ENCODE measurements at places on chromosomes 2 and 18.
A peak's percentile ranks its signal among the peaks of the same experiment; 100 is the strongest.

DNA sequence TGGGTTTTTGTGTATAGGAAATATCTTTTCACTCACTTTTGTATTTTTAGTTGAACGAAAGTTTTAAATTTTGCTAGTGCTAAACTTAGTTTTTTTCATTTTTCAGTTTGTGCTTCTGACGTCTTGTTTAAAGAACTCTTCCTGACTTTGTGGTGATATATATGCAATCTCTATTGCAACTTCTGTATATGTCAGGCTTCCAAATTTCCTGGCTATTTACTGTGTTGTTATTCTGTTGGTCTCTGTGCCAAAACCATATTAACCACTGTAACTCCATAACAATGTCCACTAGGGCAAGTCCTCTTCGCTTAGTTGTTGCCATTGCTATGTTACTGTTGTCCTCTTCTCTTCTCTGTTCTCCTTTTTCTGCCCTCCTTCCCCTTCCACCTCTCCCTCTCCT, 3.2 kb upstream of the EHD3 start:
- DNase-seq, result no peak

GRCh38 chr2:42254186-42254895, 85.2 kb downstream of the EML4 start:
- no peak for DNase-seq

DNA sequence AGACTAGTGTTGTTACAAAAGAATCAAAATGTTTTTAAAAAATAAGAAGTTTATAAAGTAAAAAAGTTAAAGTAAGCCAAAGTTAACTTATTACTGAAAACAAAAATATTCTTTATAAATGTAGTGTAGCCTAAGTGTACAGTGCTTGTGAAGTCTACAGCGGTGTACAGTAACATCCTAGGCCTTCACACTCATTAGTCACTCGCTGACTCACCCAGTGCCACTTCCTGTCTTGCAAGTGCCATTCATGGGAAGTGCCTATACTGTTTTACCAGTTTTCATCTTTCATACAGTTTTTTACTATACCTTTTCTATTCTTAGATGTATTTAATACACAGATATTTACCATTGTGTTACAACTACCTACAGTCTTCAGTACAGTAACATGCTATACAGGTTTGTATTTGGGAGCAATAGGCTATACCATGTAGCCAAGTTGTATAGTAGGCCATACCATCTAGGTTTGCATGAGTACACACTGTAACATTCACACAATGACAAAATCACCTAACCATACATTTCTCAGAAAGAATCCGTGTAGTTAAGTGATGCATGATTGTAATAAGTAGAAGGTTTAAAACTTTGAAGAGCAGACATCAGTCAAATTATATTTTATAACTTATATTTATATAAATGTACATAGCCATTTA, 13.4 kb downstream of the SERPINB7 start:
- no peak for DNase-seq

DNA sequence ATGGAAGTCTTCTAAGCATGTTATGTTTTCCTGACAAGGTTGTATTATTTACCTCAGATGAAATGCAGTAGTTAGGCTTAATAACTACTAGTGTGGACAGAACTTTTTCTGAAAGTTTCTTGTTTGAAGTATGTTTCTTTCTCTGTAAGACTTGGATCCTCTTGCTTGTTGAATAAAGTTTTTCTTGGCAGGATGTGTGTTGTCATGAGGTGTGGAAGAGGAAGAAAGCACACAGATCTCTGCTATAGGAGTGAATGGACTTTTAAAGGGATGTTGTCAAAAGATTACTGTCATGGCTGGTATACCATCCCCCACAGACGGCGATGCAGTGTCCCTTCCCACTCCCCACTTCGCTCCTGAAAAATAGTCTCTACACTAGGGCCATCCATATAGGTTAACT, 2.6 kb downstream of the CAB39 start:
- no peak for DNase-seq

DNA sequence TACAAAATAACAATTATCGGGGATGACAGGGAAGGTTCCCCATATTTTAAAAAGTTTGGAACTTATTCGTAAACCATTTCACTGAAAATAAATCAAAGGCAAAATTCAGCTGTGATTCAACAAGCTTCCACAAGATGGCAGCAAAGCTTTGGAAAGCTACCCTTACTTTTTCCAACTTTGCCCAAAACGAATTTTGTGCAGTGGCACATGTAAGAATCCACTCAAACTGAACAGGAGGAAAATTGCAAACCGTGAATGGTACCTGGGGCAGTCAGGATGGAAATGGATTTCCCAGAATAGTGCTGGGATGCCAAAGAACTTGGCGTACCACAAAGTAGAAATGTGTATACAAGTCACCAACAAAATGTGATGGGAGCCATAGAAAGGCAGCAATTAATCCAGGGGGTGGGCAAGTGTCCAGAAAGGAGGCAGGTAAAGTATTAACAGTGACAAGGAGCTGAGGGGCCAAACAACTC, 10.7 kb downstream of the RPL31 start:
- peak; percentile 8 for DNase-seq

- no peak for DNase-seq
These were observed 1.3 kb downstream of the IGFBP2 start for GRCh38 chr2:216634370-216635148.
